ENCODE measurements at places on chromosomes 7 and 10.

DNA sequence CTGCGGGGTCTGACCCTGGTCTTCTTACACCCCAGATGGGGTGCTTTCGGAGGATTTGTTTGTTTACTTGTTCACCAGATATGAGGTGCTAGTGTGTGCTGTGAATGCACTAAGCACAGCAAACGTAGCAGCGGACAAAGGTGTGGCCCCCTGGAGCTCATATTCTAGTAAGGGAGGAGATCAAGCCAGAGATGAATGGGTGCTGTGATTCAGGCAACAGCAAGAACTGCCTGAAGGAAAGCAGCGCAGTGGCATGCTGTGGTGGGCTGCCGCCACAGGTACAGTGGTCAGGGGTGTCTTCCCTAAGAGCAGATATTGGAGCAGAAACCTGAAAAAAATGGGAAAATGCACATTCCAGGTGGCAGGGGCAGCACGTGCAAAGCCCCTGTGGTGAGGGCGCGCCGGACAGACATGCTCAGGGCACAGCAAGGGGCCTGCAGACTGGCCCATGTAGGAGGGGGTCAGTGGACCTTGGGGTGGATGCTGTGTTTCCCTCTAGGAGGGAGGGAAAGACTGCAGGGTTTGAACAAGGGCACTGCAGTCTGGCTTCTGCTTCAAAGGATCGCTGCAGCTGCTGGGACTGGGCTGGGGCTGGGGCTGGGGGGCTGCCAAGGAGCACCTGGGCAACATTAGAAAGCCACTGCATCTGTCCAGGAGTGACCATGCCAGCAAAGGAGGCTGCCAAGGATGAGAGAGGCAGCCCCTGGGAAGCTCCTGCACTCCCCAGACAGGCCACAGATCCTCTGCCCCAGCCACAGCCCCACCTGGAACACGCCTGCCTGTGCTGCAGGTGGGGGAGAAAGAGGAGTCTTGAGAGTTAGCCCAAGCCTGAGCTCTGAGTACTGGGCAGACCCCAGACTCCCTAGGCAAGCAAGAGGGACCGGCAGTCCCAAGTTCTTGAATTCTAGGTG, 927 bp upstream of the DEPP1 start:
- peak; percentile 12 for DNase-seq

- DNase-seq, result no peak
Measured at GRCh38 chr10:22339761-22340328, 5.5 kb upstream of the SPAG6 start.

DNA sequence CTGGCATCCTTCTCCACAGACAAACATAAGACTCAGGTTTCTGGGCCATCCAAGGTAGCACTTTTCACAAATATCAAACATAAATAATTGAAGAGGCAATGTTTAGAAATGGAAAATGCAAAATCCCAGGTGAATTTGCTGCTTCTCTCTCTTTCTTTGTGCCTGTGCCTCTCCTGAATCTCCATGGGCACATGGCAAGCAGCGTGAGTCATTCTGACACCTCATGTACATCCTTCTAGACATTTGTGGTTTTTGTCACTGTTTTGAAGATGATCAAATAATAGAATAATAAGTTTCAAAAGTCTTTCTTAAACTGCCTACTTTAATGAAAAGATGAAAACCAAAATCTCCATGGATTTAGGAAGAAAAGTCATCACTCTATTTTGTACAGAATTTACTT, 60.3 kb upstream of the RAB11FIP2 start:
- no peak for DNase-seq

DNA sequence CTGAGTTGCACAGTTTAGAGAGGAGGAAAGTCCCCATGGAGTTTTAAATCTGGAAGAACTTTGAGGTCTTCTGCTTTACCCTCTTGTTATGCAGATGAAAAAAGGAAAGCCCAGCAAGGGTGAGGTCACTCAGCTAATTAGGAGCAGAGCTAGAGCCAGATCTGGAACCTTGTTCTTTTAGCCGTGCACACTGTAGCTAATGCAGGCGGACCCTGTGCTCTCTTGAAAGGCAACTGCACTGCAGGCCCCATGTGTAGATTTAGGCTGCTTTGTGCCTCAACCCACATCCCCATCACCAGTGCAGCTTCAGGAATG, 63.4 kb downstream of the SYPL1 start:
- DNase-seq, result no peak

DNA sequence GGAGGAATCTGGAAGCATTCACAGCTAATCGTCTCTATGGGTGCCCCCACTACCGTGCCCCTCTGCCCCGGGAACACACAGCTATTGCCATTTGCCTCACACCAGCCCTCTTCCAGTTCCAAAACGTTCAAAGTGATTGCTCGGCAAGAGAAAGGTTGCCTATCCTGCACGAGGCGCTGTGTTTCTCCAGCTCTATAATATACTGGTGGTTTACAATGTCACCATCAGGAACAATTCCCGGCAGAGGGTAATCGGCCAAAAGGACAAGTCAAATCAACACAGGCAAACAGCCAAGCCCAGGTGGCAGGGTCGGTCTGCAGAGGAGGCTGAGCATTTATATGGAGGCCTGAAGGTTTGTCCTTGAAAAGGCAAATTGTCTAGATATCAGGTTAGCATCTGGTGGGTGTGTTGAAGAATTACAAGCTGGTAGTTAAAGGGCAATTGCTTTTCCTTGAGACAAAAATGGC, 29.2 kb upstream of the TNS3 start:
- DNase-seq, result no peak

DNA sequence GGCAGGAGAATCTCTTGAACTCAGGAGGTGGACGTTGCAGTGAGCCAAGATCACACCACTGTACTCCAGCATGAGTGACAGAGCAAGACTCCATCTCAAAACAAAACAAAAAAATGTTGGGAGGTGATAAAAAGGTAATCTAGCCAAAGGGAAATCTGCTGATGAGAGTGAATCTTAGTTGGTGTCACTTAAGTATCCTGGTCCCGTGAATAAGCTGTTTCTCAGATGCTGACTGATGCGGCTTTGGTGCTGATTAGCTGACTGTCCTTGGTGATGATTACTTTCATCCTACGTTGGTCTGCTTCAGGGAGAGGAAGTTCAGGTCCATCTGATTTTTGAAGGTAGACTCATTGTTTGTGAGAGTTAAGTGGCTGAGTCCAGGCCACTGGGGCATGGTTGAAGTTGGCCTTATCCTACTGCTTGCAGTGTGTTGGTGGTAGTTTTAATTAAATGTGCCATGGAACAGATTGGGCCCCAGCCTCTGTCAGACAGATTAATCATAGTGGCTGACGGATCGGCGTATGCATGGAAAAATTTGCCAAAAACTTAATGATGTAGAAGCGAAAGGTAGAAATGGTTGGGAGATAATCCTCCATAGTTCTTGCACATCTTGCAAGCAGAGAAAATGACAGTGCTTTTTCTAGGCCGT, 17.4 kb upstream of the TMEM236 start:
- no peak for DNase-seq

- DNase-seq, result no peak
Measured at GRCh38 chr10:87887146-87887545, 23.7 kb downstream of the PTEN start.

All from left cardiac atrium (tissue), 4 donors.